ENCODE measurements at places on chromosomes 3 and 15.

DNA sequence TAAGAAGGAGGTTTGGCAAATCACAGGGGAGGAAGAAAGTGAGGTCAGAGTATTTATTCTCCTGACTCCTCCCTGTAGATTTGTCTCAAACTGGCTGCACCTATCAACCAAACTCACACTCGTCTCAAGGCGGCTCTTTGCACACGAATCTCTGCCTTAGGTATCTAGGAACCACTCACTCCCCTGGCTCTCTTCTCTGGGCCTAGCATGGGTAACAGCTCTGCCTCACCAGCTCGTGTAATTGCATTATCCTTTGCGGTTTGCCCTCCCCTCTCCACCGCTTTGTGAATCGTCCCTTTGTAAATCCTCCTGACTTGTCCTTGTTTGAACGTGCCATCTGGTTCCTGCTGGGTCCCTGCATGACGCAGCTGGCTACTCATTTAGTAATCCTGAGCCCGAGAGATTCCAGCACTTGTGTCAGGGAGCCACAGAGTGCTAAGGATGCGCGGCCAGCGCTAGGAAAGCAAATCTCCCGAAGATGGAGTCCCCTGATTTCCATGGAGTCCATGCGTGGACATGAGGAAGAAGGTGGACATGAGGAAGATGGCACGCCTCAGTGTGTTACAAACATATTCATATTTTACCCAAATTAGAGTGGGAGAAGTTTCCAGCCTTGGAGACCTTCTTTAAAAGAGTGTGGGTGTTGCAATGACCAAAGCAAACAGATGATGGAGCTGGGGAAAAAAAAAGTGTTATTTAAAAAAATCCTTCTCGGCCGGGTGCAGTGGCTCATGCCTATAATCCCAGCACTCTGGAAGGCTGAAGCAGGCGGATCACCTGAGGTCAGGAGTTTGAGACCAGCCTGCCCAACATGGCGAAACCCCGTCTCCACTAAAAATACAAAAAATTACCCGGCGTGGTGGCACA is 26.7 kb downstream of the NRROS start:
- DNase-seq, result peak; percentile 85

- no peak for DNase-seq
These were observed 46.2 kb downstream of the NOX5 start for GRCh38 chr15:69060744-69061143.

- no peak for DNase-seq
These were observed 390.4 kb upstream of the PROK2 start for GRCh38 chr3:72175296-72175858.

GRCh38 chr3:127053979-127054378 is 71.1 kb downstream of the PLXNA1 start:
- no peak for DNase-seq

GRCh38 chr15:30953731-30954378 is 37.6 kb downstream of the MTMR10 start:
- DNase-seq, result no peak

DNA sequence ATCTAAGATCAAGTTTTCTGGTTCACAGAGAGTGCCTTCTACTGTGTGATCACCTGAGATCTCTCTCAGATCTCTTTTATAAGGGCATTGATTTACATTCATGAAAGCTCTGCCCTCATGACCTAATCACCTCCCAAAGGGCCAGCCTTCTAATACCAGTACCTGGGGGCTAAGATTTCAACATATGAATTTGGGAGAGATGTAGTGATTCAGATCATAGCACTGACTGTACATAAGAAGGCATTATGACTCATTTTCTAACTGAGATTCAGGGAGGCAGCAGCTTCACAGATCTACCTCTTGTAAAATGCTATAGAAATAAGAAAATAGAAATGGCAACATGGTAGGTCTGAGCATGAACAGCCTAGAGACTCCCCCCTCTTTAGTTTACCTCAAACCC is 39.6 kb downstream of the VGLL3 start:
- no peak for DNase-seq

GRCh38 chr3:100975714-100976113 is 17.5 kb downstream of the ABI3BP start:
- no peak for DNase-seq

Measured in NCI-H774 (cell line).